Kidney epithelial cell (primary cell): ENCODE measurements at places on chromosomes 1 and 21.

GRCh38 chr1:1364266-1364665, 5.9 kb upstream of the MXRA8 start:
- no peak for DNase-seq

DNA sequence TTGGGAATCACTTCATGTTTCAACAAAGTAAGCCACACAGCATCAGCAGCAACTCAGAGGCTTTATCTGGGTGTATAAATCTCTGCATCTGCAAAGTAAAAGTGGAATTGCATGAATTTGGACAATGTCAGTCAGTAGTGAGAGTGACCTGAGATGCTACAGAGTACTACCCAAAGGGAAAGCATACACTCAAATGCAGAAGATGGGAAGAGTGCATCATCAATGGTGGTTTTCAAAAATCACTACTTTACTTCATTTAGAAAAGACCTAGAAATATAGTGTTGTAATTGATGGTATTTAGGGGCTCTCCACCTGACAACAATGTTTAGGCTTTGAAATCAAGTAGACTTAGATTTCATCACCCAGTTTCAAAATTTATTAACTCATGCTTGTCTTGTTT, 24.5 kb upstream of the PKN2 start:
- no peak for DNase-seq

DNA sequence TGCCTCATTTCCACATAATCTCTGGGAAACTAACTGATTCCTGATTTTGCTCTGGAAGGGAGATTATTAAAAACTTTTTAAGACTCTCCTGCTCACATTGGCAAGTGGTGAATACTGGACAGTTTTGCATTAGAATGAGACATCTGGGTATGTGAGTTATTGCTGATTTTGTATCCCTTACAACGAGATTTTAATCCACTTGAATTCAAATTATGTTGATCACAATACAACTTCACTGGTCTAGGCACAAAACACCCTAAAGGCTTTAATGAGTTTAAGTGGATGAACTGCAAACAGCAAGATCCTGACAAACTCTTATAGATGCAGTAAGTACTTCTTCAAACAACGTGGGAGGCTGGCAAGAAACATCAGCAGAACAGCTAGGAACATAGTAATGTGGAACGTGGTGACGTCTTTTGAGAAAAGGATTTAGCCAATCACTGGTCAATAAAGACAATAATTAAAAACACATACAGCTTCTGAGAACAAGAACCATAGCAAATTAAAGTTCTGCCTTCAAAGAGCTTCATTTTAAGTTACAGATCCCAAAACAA, 10.2 kb upstream of the LYPLAL1 start:
- no peak for DNase-seq

- no peak for DNase-seq
These were observed 45.4 kb downstream of the RPL5 start for GRCh38 chr1:92877081-92877711.

GRCh38 chr1:42646056-42646455, 12.2 kb upstream of the PPIH start:
- DNase-seq, result no peak

DNA sequence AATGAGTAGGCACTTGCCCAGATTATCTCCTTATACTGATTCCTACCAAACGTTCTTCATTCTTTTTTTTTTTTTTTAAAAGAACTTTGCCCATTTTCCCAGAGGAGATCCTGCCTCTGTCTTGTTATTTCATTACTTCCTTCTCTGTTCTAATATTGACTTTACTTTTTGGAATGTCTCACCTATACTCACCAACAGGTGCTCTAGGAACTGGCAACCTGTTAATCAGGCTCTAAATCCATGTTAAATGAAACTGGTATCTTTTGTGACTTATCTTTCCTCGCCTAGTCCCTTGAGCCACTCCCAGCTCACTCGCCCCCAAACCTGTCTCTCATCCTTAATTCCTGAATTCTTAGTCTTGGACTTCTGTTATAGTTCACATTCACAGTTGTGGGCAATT, 1.2 kb upstream of the CRCT1 start:
- no peak for DNase-seq

- no peak for DNase-seq
These were observed 58.0 kb downstream of the ACP6 start for GRCh38 chr1:147612366-147612765.

- DNase-seq, result no peak
These were observed 31.1 kb upstream of the PTPRC start for GRCh38 chr1:198607714-198608113.

GRCh38 chr1:184482136-184482535, 95.3 kb downstream of the C1orf21 start:
- no peak for DNase-seq

- DNase-seq, result no peak
These were observed 17.1 kb upstream of the KIF1B start for GRCh38 chr1:10193288-10193687.

DNA sequence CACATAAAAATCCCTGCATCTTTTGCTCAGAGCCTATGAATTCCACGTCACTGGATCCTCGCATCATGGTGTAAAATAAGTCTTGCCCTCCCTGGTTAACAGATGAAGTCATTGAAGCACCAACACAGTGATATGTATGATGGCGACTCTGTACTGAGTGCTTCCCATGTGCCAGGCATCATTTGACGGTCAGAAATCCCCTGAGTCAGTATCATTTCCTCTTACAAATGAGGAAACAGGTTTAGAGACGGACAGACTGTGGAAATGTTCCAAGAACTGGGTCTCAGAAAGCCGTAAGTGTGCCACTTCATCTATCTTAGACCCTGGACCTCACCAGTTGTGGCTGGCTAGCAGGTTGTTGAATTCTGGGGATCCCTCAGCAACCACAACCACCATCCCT, 5.1 kb upstream of the OLFML2B start:
- DNase-seq, result no peak

DNA sequence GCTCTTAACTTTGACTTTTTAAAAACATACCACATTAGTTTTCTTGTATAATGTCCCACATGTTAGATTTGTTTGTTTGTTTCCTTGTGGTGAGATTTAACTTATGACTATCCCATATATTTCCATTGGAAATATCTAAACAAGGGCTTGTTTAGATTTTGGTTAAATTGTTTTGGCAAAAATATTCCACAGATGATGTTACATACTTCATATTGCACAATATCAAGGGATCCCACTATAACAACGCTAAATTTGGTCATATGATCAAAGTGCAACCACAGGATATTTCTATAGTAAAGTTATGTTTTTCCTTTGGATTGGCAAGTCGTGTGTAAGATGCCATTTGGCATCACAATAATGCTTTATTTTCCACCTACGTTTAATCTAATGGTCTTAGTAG, 396.7 kb downstream of the TGFB2 start:
- no peak for DNase-seq

- no peak for DNase-seq
These were observed 41.3 kb upstream of the ENAH start for GRCh38 chr1:225694151-225694603.

DNA sequence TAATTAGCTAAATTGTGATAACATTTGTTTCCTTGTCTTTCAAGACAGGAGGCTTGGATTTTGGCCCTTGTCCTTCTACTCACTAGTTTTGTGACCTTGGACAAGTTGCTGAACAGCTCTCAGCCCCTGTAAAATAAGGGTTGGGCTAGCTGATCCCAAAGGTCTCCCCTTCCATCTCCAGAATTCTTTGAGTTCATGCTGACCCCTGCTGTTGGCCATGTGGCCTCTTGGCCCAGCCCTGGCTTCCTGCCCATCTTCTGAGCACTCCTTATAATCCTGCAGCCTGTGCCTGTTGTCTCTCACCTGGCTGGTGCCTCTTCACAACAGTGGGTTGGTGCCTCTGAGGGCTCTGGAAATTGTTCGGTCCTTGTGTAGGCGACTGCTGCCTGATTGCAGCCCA, 10.1 kb downstream of the PTGFRN start:
- DNase-seq, result no peak

GRCh38 chr21:38806942-38807284, 1.2 kb downstream of the ETS2 start:
- no peak for DNase-seq

GRCh38 chr1:149978547-149979023, 31.9 kb downstream of the OTUD7B start:
- no peak for DNase-seq

- DNase-seq, result peak; percentile 34
These were observed 145.3 kb downstream of the TNFSF18 start for GRCh38 chr1:172905452-172905851.

- DNase-seq, result no peak
These were observed 11.7 kb upstream of the FCMR start for GRCh38 chr1:206933333-206933945.

GRCh38 chr1:115910231-115910630, 66.1 kb upstream of the SLC22A15 start:
- no peak for DNase-seq

DNA sequence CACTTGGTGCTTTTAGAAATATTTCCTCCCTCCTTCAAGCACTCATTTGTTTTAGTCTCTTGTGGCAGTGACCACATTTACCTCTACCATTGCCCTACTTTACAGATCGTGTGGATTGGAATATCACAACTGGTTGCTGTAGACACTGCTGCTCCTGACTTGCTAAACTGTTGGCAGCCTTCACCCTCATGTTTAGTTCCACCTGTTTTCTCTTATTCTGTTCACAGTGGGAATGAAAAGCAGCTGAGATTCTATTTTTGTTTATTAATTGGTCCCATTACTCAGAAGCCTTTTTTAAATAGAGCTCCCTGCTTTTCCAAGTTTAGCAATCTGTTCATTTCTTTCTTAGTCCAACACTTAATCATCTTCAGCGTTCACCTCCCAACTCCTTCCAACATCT, 308.9 kb downstream of the RWDD3 start:
- DNase-seq, result no peak

- DNase-seq, result peak; percentile 41
These were observed at the start of gene PHTF1 for GRCh38 chr1:113759333-113760101. Gene PHTF1, minus strand, starts transcription at chr1:113759486. Its CDS starts 783 bp downstream, at chr1:113758703.

DNA sequence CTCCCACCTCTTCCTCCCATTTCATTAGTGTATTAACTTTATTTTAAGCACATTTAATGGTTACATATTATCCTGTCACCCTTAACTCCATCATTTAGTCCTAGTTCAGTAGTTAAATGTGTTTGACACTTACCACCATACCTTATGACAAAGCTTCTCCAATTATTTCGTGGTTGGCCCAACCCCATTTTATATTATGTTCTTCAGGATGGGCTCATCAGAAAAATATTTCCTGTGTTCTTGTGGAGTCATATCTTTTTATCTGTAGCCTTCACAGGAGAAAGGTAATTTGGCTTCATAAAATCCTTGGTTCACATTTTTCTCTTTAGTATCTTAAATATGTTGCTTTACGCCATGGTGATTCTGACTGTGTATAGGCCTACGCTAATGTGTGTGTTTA, 142.3 kb upstream of the COL6A1 start:
- no peak for DNase-seq

GRCh38 chr1:50181027-50181663, 72.4 kb downstream of the ELAVL4 start:
- DNase-seq, result no peak

- no peak for DNase-seq
These were observed 8.9 kb downstream of the NIBAN1 start for GRCh38 chr1:184965439-184965838.
